ENCODE measurements at places on chromosomes 1 and 21. TPM values are rescaled to one million over a fixed set of nuclear protein-coding genes. Genes with fewer than 3 reads are reported as not detected.

ZBTB7B gene
- total RNA-seq, result 16.9 TPM

IPO9 gene
- 18.3 TPM for total RNA-seq

TMCO4 gene
- 12.7 TPM for total RNA-seq

PTGFR gene
- total RNA-seq, result 16.9 TPM

CD5L gene
- total RNA-seq, result not detected

PYHIN1 gene
- total RNA-seq, result not detected

SELL gene
- total RNA-seq, result 1.1 TPM

CELA2B gene
- not detected for total RNA-seq

UMODL1 gene
- under 0.01 TPM for total RNA-seq

CFHR5 gene
- not detected for total RNA-seq

INAVA gene
- total RNA-seq, result under 0.01 TPM

RHCE gene
- total RNA-seq, result 1.2 TPM

FMO1 gene
- total RNA-seq, result 0.28 TPM

ARHGAP30 gene
- total RNA-seq, result not detected

SLAMF6 gene
- not detected for total RNA-seq

FCGR3B gene
- total RNA-seq, result not detected

NEXN gene
- total RNA-seq, result 11.6 TPM

SPATA1 gene
- 0.96 TPM for total RNA-seq

BRWD1 gene
- total RNA-seq, result 46.4 TPM

ALX3 gene
- total RNA-seq, result not detected

KIAA1614 gene
- 4.5 TPM for total RNA-seq

KIF14 gene
- total RNA-seq, result 2.0 TPM

SLAMF9 gene
- 0.28 TPM for total RNA-seq

TMEM125 gene
- under 0.01 TPM for total RNA-seq

FCRLA gene
- 2.3 TPM for total RNA-seq

ITLN1 gene
- not detected for total RNA-seq

KIRREL1 gene
- 92.4 TPM for total RNA-seq

KMO gene
- 0.56 TPM for total RNA-seq

BRINP3 gene
- total RNA-seq, result not detected

EPS8L3 gene
- not detected for total RNA-seq

CASQ2 gene
- under 0.01 TPM for total RNA-seq

KCNK1 gene
- total RNA-seq, result 0.56 TPM

NBPF4 gene
- not detected for total RNA-seq

VANGL2 gene
- 0.28 TPM for total RNA-seq

TBX15 gene
- 1.7 TPM for total RNA-seq

TXNDC12 gene
- total RNA-seq, result 38.2 TPM

HCN3 gene
- total RNA-seq, result 0.19 TPM

HTR6 gene
- total RNA-seq, result not detected

CD84 gene
- not detected for total RNA-seq

DENND1B gene
- 6.9 TPM for total RNA-seq

CR1L gene
- not detected for total RNA-seq

ARV1 gene
- total RNA-seq, result 20.1 TPM

DSCAM gene
- total RNA-seq, result not detected

MRPL55 gene
- 72.9 TPM for total RNA-seq

MARK1 gene
- 2.5 TPM for total RNA-seq

ATAD3A gene
- 64.2 TPM for total RNA-seq

CFHR1 gene
- 0.19 TPM for total RNA-seq

PRRX1 gene
- 101 TPM for total RNA-seq

GUCA2A gene
- not detected for total RNA-seq

ACTA1 gene
- not detected for total RNA-seq

OVAAL gene
- not detected for total RNA-seq

DIP2A gene
- 19.2 TPM for total RNA-seq

All from regular cardiac myocyte (primary cell).